ENCODE measurements at places on chromosomes 5 and 9.

GRCh38 chr5:53739111-53739510 lies 178.7 kb downstream of the NDUFS4 start:
- DNase-seq, result no peak

- no peak for DNase-seq
Measured at GRCh38 chr5:171476701-171477100, 57.3 kb downstream of the FGF18 start.

DNA sequence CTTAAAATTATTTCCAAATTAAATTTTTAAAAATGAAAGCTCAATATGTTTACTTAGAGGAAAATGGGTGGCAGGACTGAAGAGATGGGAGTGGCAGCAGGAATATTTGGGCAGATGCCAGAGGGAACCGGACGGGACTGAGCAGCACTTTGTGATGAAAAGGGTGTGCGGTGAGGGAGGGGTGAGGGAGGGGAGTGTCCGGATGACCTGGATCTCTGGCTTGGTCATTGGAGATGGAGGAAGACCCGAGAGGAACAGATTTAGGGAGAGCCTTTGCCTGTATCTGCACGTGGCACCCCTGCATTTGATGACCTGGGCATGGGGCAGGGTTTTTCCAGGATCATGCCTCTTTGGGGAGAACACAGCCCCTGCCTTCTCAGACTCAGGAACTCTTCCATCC lies 201.1 kb upstream of the MVB12B start:
- DNase-seq, result no peak

- DNase-seq, result no peak
Measured at GRCh38 chr9:137280474-137281344, 3.2 kb downstream of the TOR4A start.

GRCh38 chr5:172559004-172559932 lies 81.8 kb upstream of the NEURL1B start:
- no peak for DNase-seq

- DNase-seq, result peak; percentile 66
Measured at GRCh38 chr5:151051066-151051930, 29.5 kb downstream of the TNIP1 start.

GRCh38 chr5:112388739-112389138 lies 30.3 kb downstream of the EPB41L4A start:
- no peak for DNase-seq

- DNase-seq, result no peak
Measured at GRCh38 chr5:116313366-116313765, 228.5 kb downstream of the COMMD10 start.

- DNase-seq, result no peak
Measured at GRCh38 chr5:172798422-172799215, 27.6 kb upstream of the DUSP1 start.

- DNase-seq, result no peak
Measured at GRCh38 chr9:78325846-78326360, 29.0 kb downstream of the PSAT1 start.

DNA sequence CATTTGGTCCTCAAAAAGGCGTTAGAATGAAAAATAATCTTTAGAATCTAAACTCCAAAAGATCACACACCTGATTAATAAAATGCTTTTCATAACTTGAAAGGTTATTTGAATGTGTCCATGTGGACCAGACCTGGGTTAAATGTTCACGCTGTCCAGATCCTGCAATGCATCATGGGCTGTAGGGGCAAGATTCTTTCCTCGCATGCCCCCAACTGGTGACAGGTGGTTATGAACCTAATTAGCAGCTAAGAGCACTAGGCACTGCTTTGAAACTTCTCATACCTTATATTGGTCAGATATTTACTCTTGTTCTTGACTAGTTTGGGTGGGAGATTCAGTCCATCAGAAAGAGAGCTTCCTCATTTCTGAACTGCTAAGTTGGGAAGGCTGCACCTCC lies 19.3 kb upstream of the PIP5K1B start:
- no peak for DNase-seq

DNA sequence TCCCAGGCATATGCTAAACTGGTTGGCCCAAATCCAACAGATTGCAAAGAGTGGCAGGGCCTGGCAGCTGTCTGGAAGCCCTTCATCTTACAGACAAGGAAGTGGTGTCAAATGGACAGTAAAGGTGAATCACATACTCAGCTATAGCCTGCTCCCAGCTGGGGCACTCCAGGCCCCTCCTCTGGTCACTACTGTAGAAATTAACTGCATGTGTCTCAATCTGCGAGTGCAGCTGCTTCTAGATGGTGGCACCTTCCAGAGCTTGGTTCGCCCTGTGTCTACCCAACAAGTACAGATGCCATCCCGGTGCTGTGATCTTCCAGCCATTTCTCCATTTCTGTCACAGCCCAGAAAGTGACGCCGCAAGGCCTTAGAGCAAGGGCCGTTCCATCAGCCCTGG lies 50.2 kb downstream of the OTULIN start:
- no peak for DNase-seq

- no peak for DNase-seq
Measured at GRCh38 chr9:127979333-127980059, 1.3 kb downstream of the EEIG1 start.

- no peak for DNase-seq
Measured at GRCh38 chr9:27053369-27054022, 48.0 kb upstream of the LRRC19 start.

DNA sequence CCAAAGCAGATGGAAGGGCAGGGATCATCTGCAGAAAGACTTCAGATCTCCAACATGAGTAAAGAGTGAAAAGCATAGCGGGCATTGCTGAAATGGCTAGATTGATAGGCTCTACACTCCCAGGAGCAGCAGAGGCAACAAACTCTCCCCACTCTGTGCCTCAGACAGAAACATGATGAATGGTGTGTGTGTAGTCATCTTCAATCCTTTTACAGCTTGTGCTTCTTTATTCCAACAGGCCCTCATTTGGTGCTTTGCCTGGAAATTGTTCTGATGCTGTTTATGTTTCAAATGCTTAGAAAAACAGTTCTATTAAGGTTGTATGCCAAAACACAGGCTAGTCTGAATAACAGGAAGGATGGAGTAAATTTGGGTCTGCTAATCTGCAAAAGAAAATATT lies 176.2 kb downstream of the DMRTA1 start:
- DNase-seq, result no peak

DNA sequence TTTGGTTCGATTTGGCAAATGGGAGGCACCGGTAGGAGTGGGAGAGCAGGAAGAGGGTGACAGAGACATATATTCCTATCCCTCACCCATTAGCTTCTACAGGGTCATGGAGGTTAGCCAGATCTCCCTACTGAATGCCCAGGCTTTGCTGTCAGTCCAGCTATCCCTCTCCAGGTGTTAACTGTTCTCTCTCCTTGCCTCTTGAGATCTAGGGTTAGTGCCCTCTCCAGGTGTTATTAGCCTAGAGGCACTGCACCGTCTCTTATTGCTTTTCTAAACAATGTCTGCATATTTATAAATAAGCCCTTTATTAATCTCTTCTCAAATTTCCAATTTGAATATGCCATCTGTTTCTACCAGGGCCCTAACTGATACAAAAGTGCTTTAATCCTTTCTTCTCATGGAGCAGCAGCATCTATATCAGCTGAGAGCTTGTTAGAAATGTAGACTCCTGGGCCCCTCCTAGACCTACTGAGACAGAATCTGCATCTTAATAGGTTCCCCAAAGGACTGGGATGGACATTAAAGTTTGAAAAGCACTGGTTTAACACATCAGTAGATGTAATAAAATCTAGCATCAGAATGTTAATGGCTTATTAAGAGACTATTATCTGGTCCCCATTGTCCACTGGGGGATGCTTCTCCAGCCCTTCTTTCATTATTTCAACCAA lies 322.5 kb upstream of the SLC24A2 start:
- DNase-seq, result no peak

- DNase-seq, result no peak
Measured at GRCh38 chr5:74433255-74433895, 207.2 kb downstream of the ENC1 start.

- no peak for DNase-seq
Measured at GRCh38 chr5:31581498-31582099, 49.5 kb downstream of the C5orf22 start.

DNA sequence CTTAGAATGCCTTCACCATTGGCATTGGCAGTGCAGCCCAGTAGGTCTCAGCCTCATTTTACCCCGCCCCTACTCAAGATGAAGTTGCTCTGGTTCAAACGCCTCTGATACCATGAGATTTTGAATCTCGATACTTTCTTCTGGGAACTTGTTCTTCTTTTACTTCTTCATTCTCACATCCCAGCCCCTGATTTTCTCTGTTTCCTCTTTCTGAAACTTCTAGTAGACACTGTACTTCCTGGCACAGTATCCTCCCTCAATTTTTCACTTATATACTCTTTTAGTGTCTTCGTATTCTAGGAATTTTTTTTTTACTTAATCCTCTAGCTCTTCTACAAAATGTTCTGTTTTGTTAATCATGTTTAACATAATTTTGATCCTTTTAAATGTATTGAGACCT lies 13.1 kb upstream of the ZNF79 start:
- DNase-seq, result no peak

- DNase-seq, result no peak
Measured at GRCh38 chr9:34513567-34514214, 9.1 kb downstream of the ENHO start.

GRCh38 chr9:93354451-93354850 lies 97.0 kb upstream of the FAM120A start:
- DNase-seq, result no peak

- DNase-seq, result no peak
Measured at GRCh38 chr5:123722451-123722850, 210.5 kb downstream of the CSNK1G3 start.

DNA sequence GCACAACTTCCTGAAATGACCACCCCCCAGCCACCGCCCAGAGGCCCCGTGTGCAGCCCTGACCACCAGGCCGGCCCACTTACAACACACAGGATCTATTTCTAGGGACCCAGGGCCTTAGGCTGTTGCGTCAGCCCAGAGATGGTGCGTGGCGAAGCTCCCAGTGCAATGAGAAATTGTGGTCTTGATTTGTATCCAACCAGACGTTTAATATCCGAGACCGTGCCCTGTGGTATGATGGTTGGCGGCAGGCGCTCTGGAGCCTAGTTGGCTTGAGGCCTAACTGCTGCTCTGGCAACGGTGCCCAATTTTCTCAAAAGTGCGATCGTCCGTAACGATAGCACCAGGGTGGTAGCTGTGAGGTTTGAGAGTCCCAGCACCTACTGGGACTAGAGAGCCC lies 32.6 kb upstream of the SLC6A19 start:
- DNase-seq, result no peak

- no peak for DNase-seq
Measured at GRCh38 chr9:130535818-130536521, 43.4 kb upstream of the FUBP3 start.

DNA sequence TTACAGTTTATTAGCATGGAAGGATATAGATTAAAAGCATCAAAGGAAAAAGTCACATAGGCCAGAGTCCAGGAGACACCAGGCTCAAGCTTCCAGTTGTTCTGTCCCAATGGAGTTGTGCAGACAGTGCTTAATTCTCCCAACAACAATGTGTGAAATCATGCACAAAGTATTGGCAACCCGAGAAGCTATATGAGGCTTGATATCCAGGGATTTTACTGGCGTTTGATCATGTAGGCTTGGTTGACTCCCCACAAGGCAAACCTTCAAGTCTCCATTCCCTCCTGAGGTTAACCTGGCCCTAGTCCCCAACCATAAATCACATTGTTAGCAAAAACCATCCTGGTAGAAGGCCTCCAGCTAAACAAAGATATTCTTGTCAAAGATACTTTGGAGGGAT lies 141.5 kb downstream of the ADAMTS19 start:
- DNase-seq, result no peak

GRCh38 chr5:161544350-161544765 lies 2.2 kb downstream of the GABRB2 start:
- DNase-seq, result no peak

- no peak for DNase-seq
Measured at GRCh38 chr5:171571663-171572062, 152.2 kb downstream of the FGF18 start.

GRCh38 chr5:93580063-93580926 lies 724 bp downstream of the NR2F1-AS1 start:
- no peak for DNase-seq

DNA sequence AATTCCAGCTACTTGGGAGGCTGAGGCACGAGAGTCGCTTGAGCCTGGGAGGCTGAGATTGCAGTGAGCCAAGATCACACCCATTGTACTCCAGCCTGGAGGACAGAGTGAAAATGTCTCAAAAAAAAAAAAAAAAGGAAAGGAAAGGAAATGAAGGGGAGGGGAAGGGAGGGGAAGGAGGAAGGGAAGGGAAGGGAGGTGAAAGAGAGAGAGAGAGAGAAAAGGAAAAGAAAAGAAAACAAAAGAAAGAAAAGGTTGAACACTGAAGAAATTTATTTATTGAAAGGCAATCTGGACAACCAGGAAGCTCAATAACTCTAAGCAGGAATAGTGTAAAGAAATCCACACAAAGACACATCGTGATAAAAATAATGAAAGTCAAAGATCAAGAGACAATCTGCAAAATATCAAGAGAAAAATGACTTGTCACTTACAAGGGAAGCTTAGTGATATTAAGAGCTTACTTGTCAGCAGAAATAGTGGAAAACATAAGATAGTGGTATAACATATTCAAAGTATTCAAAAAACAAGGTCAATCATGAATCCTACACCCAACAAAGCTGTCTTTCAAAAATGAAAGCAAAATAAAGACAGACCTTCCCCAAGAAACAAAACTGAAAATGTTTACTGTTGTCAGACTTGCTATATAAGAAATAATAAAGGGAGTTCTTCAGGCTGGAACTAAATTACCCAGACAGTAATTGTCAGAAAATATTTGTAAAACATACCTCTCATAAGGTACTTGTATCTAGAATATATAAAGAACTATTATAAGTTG lies 10.9 kb upstream of the RIMOC1 start:
- no peak for DNase-seq

- DNase-seq, result no peak
Measured at GRCh38 chr5:69416699-69417098, 1.8 kb downstream of the MARVELD2 start.

GRCh38 chr9:21392270-21392669 lies 7.1 kb upstream of the IFNA2 start:
- no peak for DNase-seq

- DNase-seq, result no peak
Measured at GRCh38 chr9:128205296-128205944, 2.2 kb downstream of the DNM1 start.

GRCh38 chr9:82940376-82940775 lies 122.6 kb downstream of the RASEF start:
- DNase-seq, result no peak

DNA sequence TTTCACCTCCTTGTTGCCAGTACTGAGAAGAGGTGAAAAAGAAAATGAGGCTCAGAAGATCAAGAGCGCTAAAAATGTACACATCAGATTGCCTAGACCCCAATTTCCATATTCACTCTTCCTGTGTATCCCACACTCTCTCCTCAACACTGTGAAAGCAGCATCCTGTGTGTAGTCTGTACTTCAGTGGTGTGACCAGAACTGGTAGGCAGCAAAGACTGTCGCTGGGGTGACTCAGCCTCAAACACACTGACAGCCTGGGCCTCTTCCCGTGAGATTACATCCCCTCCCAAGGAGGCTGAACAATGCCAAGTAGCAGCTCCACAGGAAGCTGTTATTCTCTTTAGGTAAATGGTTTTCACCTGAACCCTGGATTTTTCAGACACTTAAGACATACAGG lies 135.5 kb downstream of the CCDC192 start:
- DNase-seq, result no peak

Measured in stimulated activated CD4-positive, alpha-beta T cell treated with anti-CD3 and anti-CD28 coated beads, TNF-alpha, amount 100 ng/mL, for 24 hours (primary cell).